ENCODE measurements at places on chromosomes 5 and 9.

- no peak for DNase-seq
Observed at GRCh38 chr9:88258601-88259000, 120.3 kb upstream of the SPATA31C2 start.

- DNase-seq, result no peak
Observed at GRCh38 chr5:139881143-139881733, 85.6 kb downstream of the PSD2 start.

- DNase-seq, result no peak
Observed at GRCh38 chr5:82640916-82641315, 362.8 kb upstream of the RPS23 start.

DNA sequence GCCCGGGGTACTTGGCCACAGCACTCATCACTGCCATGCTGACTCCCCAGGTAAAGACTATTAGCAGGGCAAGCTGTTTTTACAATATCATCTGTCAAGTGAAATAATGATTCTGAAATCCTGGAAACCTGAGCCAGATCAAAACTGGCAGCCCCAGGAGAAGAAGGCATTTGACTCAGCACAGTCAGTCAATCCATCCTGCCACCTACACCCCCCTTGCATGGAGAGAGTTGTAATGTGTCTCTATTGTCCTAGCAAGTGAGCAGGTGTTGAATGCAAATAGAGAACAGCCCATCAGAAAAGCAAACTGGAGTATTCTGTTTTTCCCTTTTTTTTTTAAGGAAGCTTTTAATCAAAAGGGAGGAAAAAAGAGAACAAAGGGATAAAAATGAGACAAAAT lies 291.2 kb downstream of the BRINP1 start:
- no peak for DNase-seq

- no peak for DNase-seq
Observed at GRCh38 chr5:72108202-72109061, 1.2 kb downstream of the MAP1B start.

DNA sequence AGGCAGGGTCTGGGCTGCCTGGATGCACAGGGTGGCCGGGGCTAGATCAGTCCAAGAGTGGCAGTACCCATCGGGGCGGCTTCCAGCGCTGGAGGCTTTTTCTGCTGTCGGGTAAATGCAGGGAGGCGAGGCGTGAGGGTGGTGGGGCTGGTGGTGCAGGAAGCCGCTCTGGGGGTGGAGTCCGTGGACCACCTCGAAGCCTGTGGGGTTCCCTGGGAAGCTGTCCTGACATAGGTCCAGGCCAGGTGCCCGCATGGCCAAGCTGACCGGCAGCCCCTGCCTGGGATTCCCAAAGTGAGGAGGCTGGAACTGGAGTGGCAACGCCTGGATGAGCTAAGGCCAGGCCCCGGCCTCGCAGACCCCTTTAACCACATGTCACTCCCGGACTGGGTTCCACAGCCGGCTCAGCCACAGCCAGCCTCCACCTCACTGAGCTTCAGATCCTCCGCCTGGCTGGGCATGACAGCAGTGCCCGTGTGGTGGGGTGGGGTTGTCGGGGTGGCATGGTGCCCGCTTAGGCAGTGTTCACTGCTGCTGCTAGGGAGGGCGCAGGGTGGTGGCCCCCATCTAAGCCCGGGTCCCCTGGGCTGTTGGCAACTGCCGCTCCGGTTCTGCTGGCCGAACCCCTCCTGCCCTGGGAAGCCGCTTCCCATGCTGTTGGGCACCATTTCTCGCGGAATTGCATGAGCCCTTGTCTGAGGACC lies 1.4 kb upstream of the QRFP start:
- DNase-seq, result no peak

All from esophagus squamous epithelium (tissue), 5 donors.